ENCODE measurements at places on chromosomes 4 and X.

GRCh38 chrX:77484045-77484444, 36.9 kb downstream of the FGF16 start:
- no peak for DNase-seq

DNA sequence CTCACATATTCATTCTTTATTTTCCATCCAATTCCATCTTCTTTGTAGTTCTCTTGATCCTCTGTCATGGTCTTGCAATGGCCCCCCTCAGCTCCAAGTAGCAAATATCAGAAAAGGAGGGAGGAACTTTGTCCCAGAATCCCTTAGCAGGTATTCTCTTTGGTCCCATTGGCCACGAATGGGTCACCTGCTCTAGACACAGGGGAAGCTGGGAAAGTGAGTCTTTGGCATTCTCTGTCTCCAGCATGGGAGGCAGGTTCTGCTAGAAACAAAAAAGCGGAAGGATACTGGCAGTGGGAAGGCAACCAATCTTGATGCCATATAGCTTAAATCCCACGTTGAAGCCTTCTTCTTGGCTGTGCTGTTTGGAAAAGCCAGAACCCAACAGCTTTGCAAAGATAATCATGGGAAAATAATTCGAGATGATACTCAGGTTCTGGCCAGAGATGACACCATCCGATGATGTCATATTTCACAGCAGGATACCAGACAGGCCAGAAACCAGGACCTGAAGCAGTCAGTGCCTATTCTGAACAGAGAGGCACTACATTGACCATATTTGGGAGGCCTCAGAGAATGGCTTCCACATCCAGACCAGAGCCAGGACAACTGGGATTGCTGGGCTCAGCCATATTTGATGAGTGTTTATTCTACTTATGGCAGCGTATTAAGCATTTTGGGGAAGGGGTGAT, 110.4 kb upstream of the ATXN3L start:
- DNase-seq = no peak

GRCh38 chrX:136589966-136590365, 58.0 kb downstream of the VGLL1 start:
- no peak for DNase-seq

DNA sequence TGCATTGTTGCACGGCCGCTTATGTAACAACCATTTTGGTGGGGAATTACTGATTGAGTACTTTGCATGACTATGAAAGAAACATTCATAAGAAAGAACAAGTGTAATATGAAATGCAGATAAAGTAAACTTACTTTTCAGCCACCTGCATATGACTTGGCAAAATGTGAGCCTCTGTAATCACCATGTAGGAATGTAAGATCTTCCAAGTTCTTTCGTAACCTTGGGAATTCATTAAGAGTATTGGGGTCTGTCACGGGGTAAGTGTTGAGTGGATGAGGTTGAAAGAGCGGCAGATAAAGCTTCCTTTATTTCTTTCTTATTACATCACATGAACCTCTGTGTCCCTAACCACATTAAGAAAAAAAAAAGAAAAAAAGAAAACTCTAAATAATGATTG, 348.5 kb upstream of the NR3C2 start:
- no peak for DNase-seq

DNA sequence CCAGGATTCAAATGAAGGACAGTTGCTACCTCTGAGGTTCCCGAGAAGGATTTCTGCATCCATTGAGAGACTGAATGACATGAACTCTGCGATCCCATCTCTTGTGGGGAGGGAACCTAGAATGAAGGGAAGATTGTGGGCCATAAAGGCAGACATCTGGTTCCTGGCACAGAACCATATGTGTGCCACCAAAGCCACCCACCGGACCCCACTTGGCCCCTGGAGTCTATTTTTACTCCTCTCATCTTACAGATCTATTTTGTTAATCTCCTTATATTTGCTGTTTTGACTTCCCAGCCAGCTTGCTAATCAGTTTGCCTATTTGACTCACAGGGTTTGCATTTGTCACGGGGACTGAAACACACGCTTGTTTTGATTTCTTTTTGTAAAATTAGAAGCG, 7.3 kb downstream of the SOD3 start:
- DNase-seq = no peak

Measured in stimulated activated CD4-positive, alpha-beta T cell treated with anti-CD3 and anti-CD28 coated beads, Interleukin-1b, Interleukin-23, amount 100 ng/mL, for 1 hour (primary cell).